ENCODE measurements at places on chromosomes 4 and X.

GRCh38 chr4:7569810-7570783 lies 135.4 kb upstream of the PSAPL1 start:
- no peak for DNase-seq

DNA sequence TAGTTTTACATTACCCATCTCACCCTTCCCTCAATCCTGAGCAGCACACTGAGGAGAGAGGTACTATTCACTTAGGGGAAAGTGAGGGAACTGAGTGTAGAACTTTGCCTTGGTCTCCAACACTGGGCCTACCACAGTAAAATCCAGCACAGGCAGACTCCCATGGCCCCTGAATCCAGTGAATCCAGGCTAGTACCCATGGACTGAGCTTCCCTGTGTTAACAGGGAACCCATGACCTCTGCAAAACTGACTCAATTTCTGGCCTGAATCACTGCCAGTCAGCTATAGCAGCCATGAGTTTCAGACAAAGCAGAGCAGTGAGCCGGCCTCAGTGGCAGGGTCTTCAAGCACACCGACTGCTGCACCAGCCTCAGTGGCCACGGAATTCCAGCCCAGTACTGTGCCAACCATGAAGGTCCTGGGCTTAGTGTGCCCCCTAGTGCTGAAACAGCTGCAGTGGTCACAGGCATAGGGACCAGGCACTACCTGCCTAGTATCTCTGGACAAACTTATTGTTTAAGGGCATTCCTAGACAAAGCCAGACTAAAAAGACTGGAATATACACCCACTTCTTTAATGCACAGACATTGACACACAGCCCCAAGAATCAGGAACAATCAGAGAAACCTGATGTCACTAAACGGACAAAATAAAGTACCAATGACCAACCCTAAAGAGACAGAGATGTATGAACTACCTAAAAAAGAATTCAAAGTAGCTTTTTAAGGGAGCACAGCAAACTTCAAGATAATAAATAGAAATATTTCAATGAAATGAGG lies 127.4 kb upstream of the RPL34 start:
- DNase-seq, result no peak

DNA sequence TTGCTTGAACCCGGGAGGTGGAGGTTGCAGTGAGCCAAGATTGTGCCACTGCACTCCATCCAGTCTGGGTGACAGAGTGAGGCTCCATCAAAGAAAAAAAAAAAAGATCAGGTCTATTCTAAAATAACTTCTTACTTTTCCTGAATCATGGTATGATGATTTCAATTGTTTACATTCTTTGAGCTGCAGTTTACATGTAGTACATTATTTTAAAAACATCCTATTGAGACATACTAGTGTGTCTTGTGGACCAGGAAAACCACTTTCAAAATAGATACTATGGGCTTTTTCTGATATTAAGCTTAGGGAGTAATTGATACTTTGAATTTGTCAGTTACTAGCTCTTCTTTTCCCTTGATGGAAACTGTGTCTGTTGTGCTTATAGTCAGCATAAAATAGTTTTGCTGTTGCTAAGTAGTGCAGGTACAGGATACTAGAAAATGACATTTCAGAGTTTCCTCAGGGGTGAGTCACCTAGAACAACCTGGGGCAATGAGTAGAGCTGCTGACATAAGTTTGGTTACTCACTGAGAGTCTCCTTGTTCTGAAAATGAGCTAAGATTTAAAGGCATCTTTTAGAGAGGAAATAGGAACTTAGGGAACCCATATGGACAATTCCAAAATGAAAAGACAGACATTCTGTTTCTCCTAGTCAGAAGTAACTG lies 53.2 kb upstream of the C4orf54 start:
- no peak for DNase-seq

GRCh38 chrX:93332329-93332728 lies 341.0 kb downstream of the NAP1L3 start:
- DNase-seq, result no peak

All from ureter (tissue), 1 donor.